Spleen (tissue), 13 donors: ENCODE measurements at places on chromosomes 4 and X.

DNA sequence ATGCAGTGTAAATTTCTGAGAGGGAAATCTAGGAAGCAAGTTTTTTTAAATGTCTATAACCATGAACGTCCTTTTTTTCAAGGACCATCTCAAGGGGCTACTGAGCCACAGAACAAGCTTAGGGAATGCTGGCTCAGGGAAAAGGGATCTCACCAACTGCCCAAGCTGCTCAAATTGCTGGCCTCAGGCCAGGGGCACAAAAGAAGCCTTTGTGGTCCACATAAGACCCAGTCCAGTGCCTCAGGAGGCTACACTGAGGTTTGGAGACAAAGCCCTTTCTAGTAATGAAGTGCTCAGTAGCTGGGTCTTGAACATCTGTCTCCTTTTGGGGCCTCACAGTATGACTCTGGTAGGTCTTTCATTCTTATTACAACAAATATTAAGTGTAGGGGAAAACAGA lies 305.5 kb downstream of the RAB28 start:
- DNase-seq: no peak

- DNase-seq: no peak
Observed at GRCh38 chrX:110321670-110322069, 3.8 kb upstream of the AMMECR1 start.

DNA sequence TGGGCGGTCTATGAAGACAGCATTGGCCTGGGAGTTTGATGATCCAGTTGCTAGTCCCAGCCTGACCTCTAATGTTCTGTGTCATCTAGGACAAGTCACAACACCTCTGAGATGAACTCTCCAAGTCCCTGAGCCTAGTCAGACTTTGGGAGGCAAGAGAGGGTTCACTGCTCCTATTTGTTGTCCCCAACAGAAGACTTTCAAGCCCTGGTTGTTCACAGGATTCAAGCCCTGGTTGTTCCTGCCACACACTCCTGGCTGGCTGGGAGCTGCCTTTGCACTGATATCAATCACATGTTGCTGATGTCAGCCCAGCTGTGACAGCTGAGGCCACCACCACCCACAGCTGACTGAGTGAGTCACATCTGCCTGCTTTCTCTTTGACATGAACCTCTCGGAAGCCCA lies 253.2 kb upstream of the RASGEF1B start:
- peak; percentile 76 for DNase-seq

DNA sequence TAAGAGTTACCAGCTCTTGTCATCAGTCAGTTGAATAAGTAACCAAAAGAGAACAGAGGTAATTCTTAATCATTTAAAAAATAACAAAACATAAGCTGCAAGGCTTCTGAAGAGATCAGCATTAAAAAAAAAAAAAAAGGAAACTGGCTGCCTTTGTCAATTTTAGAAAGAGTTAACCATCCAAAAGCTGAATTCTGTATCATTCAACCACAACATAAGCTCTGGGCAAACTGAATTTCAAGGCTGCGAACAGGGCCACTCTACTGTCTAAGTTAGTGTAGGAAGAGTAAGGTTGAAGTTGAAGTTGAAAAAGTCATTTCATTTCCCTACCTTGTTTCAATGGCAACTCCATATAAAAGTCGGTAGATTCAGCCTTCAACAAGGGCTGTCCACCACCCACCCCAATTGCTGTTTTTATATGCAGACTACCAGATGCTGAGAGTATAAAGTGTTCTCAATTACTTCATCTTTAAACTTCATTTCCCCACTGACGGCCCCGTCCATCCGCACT lies 1.1 kb upstream of the LIN54 start:
- DNase-seq: no peak

- DNase-seq: no peak
Observed at GRCh38 chr4:110208419-110208818, 10.0 kb upstream of the ELOVL6 start.

GRCh38 chr4:89906777-89907521 lies 12.3 kb downstream of the MMRN1 start:
- no peak for DNase-seq

- no peak for DNase-seq
Observed at GRCh38 chrX:43456063-43456462, 200.0 kb upstream of the MAOA start.

GRCh38 chrX:72041871-72042851 lies 89.6 kb downstream of the RTL5 start:
- no peak for DNase-seq

- DNase-seq: no peak
Observed at GRCh38 chr4:23733476-23733875, 156.4 kb downstream of the PPARGC1A start.

GRCh38 chrX:39731330-39731667 lies 366.5 kb downstream of the BCOR start:
- no peak for DNase-seq

DNA sequence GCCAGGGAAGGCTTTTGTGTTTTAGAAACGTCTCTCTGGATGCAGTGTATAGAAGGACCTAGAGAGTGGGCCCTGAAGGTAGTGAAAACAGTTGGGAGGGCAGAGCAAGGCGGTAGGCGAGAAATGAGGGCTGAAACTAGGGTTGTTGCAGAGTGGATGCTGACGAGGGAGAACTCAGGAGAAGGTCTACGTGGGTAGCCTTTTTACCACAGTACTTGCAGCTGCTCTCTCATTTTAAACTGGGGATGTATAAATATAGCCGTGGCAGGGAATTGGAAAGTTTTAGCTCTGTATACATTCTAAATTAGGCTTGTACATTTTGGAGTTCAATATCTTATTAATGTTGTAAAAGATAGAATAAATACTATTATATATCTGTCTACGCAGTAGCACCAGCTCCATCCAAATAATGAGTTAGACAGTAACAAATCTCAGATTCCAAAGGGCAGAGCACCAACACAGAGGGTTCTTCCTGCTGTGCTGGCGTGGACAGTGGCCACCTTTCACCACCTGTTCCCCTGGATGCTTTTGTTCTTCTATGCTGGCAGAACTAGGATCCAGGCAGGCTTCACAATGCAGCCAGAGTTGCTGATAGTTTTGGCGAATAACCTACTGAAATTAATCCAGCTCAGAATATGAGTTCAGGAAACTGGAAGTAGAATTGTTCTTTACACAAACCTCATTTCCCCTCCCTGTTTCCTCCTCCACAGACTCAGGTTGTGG lies 31.7 kb downstream of the CCNG2 start:
- DNase-seq: no peak

- DNase-seq: no peak
Observed at GRCh38 chr4:108611365-108611764, 9.0 kb upstream of the RPL34 start.

DNA sequence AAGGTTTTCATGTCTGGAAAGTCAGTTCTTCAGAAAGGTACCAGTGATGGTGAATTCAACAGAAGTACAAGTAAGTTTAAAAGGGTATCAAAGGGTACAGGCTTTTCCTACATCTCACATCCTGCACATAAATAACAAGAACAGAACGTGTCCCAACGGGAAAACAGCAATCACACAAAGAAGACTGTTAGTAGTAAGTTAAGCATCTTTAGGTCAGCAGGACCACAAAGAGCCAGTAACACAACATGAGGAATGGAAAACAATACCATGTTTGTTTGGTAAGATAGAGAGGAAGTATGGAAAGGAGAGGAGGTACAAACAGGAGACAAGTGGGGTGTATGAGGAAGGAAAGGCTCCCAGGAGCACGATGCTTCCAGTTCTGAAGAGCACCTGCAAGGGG lies 43.2 kb downstream of the SAT1 start:
- DNase-seq: no peak

- DNase-seq: no peak
Observed at GRCh38 chrX:75366861-75367260, 93.0 kb downstream of the UPRT start.

DNA sequence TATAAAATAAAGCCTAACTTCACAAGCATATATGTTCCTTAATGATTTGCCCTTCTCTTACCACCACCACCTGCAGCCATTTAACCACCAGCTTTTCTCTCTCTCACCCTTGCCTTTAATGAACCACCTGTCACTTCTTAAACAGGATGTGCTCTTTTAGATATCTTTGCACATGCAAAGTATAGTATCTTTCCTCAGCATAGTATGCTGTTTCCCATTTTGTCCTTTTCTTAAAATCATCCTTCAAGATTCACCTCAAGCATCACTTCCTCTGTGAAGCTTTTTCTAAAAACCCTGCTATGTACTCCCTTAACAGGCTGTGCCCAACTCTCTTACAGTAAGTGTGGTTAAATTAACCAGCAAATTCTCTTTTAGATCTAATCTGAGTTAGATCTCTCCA lies 8.2 kb upstream of the CNOT6L start:
- DNase-seq: no peak

GRCh38 chr4:168931215-168931650 lies 78.8 kb downstream of the CBR4 start:
- no peak for DNase-seq

DNA sequence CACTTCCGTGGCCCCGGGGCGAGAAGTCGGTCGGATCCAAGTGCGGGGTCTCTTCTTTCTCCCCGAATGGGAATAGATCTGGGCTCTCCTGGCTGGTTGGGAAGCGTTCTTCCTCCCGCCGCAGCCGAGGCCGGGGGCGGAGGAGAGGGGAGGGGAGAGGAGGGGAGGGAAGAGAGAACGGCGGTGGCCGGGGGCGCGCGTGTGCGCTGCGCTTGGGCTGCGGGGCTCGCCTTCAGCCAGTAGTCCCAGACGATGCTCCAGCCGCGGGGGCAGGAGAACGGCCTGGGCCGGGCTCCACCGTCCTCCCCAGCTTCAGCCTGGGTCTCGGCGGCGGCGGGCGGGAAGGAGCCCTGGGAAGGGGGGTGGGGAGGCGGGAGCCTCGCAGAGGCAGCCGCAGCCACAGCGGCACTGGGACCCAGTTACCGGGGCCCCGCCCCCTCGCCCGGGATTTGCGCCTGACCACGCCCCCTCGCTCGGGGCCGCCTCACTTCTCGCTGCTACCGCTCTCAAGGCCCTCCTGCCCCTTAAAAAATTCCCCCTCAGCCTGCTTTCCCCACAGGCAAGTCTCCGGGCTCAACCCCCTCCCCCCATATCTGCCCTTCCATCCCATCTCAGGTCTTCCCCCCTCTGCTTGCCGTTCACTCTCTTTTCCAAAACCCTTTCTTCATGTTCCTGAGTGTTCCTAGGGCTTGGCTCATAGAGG lies at the start of gene FGD1:
FGD1 (minus strand) TSS at position 421 of the 703 bp plus-strand sequence. CDS start 802 bp downstream, outside the sequence.
- DNase-seq: peak; percentile 78

DNA sequence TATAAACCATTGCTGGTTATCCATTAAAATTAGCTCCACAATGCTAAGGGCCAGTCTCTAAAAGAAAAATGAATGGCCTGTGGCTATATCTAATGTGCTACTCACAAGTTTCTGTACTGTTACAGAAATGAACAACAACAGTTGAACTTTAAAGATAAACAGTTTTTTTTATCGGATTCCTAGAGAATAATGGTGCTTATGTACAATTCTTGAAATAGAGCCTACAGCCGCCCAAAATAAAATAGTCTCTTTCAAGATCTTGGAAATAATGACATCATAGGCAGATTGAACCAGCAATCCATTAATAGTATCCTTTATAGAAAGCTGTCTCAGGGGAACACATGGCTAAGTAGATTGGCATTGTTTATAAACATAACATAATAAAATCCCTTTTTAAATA lies 23.4 kb downstream of the PAK3 start:
- DNase-seq: no peak

DNA sequence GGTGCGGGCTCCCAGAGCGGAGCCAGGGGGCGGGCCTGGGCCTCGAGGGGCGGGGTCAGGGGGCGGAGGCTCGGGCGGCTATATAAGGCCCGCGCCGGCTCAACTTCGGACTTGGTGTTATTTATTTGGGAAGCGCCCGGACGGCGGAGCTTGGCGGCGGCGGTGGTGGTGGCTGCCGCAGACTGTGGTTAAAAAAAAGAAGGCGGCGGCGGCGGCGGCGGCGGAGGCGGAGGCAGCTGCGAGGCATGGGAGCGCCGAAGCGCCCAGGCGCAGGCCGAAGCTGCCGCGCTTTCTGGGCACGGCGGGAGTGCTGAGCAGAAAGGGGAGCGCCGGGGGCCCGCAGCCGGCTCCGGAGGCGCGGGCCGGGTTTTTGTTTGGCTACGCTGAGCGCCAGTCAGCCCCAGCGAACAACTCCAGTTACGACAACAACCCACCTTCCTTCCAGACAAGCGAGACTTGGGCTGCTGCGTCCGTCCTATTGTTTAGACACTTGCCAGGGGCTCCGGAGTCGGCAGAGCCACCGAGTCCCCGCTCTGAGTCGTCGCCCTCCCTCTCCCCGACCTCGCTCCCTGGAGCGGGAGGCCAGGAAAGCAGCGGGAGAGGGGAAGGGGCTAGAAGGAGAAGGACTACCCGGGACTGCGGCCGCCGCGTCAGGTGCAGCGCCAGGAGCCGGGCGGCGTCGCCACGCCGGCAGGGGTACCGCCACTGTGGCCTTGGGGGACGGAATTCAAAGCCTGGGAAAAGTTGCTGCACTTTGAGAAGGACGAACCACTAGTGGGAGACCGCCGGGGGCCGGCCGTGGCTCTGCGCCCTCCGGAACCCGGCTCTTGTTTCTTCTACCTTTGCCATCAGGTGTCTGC lies at the start of gene SLIT2:
SLIT2 (plus strand) TSS at position 110 of the 860 bp plus-strand sequence. CDS start 1,911 bp downstream, outside the sequence.
- peak; percentile 86 for DNase-seq

DNA sequence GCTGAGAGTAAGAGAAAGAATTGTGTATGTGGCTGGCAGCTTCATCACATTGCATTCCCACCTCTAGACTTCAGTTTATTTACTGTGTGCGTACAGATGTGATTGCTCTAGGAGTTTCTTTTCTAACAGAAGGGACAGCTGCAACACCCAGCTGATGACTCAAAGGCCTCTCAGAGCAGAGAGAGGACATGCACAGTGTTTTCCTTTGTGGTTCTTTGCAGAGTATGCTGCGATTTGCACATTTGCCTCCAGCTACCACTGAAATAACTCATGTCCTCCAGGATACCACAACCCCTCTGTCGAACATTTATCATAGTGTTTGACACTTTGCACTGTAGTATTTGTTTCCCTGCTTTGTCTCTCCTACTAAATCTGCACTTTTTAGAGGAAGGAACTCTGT lies 294.1 kb downstream of the STIM2 start:
- DNase-seq: no peak

GRCh38 chr4:154506253-154506652 lies 14.7 kb upstream of the DCHS2 start:
- no peak for DNase-seq
